Thyroid gland (tissue), 4 donors: ENCODE measurements at places on chromosomes 2 and 18. TPM values are rescaled to one million over a fixed set of nuclear protein-coding genes. Genes with fewer than 3 reads are reported as not detected.

DNA sequence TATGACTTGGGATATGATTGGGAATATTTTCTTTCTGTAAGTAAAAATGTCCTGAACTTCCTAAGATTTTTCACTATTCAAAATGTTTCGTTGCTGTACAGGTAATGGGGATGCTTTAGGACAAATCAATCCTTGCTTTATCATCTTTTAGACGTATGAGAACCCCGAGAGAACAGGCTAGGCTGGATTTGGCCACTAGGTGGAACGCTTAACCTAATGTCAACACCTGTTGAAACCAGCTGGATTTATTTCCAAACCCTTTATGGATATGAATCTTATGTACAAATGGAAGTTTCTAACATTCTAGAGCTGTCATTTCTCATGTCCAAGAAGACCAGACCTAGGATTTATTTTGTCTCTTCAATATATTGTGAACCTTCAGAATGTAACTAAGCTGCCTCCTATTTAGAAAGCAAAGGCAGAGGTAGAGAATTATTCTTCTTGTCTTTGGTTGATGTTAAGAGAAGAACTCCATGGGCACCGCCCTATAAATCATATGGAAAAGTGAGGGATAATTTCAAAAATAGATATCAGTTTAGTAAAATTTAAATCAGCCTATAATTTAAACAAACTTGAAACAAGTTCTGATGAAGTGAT is 96.7 kb downstream of the PMAIP1 start:
- DNase-seq, result peak; percentile 56
- H3K4me3 ChIP-seq, result no peak overlapping the region
- H3K27me3 ChIP-seq, result no peaks in the 10 kb centered on the region
- H3K27ac ChIP-seq, result no peak overlapping the region
- H3K4me1 ChIP-seq, result no peaks in the 10 kb centered on the region
- H3K36me3 ChIP-seq, result no peaks in the 10 kb centered on the region

DNA sequence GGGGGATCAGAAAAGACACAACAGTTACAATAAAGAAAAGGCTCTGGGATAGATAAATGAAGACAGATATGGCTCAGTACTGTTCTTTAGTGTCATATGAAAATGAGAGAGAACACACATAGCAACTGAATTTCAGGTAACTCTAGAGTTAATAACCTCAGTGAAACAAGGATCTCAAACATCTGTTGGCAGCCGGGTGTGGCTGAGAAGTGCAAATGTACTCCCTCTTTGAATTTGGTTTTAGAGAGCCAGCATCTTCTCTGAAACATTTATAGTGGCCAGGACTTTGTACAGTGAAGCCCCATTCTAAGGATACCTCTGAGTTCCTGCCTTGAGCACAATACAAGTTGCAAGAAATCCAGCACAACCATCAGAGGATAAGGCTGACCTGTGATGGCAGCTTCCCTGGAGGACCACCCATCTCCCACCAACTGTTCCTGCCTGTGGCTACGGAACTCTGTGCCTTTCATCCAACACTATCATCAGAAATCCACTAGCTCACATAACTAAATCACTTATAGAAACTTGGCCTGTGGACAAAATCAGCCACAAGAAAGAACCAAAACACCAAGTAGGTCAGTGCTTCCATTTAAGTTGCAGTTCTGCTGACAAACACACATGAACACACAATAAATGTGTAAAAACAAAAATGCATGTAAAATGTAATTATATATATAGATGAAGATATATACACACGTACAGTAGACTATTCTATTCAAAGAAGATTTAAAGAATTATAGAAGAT is 37.3 kb upstream of the PEX13 start:
- no peaks in the 10 kb centered on the region for H3K27me3 ChIP-seq
- H3K27ac ChIP-seq, result no peak overlapping the region
- no peaks in the 10 kb centered on the region for H3K36me3 ChIP-seq
- H3K4me1 ChIP-seq, result no peaks in the 10 kb centered on the region
- H3K4me3 ChIP-seq, result no peak overlapping the region

GRCh38 chr2:223846515-223846914 is 9.1 kb upstream of the AP1S3 start:
- H3K36me3 ChIP-seq, result no peaks in the 10 kb centered on the region
- no peaks in the 10 kb centered on the region for H3K27me3 ChIP-seq
- no peak for DNase-seq
- no peaks in the 10 kb centered on the region for H3K4me1 ChIP-seq
- H3K4me3 ChIP-seq, result no peak overlapping the region

- H3K4me3 ChIP-seq, result no peak overlapping the region
- H3K27ac ChIP-seq, result no peak overlapping the region
- no peak for DNase-seq
- peaks cover 11% of the 10 kb centered on the region for H3K4me1 ChIP-seq
- H3K27me3 ChIP-seq, result peaks cover 5% of the 10 kb centered on the region
Observed at GRCh38 chr2:119520696-119521432, 3.4 kb downstream of the SCTR start.

GRCh38 chr2:191631754-191632153 is 46.2 kb upstream of the NABP1 start:
- DNase-seq, result no peak
- H3K4me1 ChIP-seq, result no peaks in the 10 kb centered on the region
- no peak overlapping the region for H3K27ac ChIP-seq
- no peak overlapping the region for H3K4me3 ChIP-seq
- no peaks in the 10 kb centered on the region for H3K36me3 ChIP-seq

- no peak overlapping the region for H3K27ac ChIP-seq
- H3K4me1 ChIP-seq, result no peaks in the 10 kb centered on the region
- no peak overlapping the region for H3K4me3 ChIP-seq
- DNase-seq, result no peak
Observed at GRCh38 chr2:10658041-10658913, 31.5 kb downstream of the NOL10 start.

GRCh38 chr18:35818353-35818667 is 154.2 kb upstream of the RMP24 start:
- H3K27ac ChIP-seq, result no peak overlapping the region
- no peaks in the 10 kb centered on the region for H3K4me1 ChIP-seq
- no peak for DNase-seq
- H3K27me3 ChIP-seq, result no peaks in the 10 kb centered on the region

DNA sequence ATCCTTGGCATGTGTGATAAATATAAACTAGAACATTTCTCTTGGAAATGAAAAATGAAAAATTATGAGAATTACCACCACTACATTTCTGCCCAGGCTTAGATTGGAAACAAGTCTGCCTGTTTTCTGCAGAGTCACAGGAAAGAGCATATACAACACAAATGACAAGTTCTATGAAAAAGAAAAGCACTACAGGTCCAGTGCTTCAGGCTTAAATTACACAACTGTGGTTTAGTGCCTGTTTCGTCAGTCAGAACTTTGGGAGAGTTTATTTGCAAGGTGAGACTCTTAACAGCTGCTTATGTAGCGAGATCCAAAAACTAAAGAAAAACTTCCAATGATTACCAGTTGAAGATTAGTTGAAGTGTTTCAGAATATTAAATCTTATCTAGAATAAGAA is 68.9 kb downstream of the RTN4 start:
- H3K36me3 ChIP-seq, result no peaks in the 10 kb centered on the region
- H3K4me3 ChIP-seq, result no peak overlapping the region
- H3K27me3 ChIP-seq, result no peaks in the 10 kb centered on the region
- H3K4me1 ChIP-seq, result peaks cover 38% of the 10 kb centered on the region
- H3K27ac ChIP-seq, result peak overlapping the region; percentile 34

DNA sequence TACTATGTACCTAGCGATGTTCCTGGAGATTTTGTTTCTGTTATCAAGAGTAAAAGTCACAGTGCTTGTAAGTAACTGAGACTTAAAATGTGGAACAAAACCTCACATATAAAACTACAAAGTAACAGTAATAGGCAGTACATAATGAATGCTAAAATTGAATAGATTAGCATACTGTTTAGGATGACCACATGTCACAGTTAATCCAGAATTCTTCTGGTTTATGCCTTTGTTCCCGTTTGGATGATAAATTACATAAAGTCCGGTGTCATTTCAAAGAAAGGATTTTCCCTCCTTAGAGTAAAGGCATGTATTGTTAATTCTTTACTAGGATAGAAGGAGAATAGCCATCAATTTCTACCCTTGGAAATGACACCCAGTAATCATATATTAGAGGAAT is 56.1 kb downstream of the RBM43 start:
- no peak for DNase-seq
- peaks cover 6% of the 10 kb centered on the region for H3K4me1 ChIP-seq
- no peak overlapping the region for H3K27ac ChIP-seq
- no peaks in the 10 kb centered on the region for H3K27me3 ChIP-seq
- no peaks in the 10 kb centered on the region for H3K36me3 ChIP-seq
- H3K4me3 ChIP-seq, result no peak overlapping the region

DNA sequence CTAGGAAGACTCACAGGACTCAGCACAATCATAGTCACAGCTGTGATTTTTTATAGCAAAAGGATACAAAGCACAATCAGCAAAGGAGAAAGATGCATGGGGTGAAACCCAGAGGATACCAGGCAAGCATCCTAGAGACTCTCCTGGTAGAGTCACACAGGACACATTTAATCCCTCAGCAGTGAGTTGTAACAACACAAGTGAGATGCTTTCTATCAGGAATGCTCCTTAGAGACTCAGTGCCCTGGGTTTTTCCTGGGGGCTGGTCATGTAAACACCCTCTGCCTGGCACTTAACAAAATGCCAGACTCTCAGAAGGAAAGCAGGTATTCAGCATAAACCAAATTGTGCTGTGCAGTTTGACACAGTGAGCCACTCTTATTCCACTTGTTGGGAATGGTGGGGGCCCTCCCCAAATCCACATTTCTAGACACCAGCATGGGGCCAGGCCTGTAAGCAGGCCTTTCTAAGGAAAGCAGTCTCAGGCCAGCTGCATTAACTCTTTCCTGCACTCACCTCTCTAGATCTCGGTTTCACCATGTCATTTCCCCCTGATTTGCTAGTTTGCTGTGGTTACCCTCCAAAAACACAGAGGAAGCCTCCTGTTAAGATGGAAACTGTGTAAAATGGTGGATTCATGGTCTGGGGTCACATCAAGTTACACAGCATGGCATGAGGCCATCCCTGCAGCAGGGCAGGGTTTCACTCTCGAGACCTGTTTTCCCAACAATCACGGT is 16.9 kb upstream of the RNU4ATAC start:
- H3K27ac ChIP-seq, result no peak overlapping the region
- H3K4me1 ChIP-seq, result no peaks in the 10 kb centered on the region
- H3K4me3 ChIP-seq, result no peak overlapping the region

- H3K27me3 ChIP-seq, result no peaks in the 10 kb centered on the region
- peak; percentile 18 for DNase-seq
- no peak overlapping the region for H3K4me3 ChIP-seq
- no peaks in the 10 kb centered on the region for H3K4me1 ChIP-seq
- no peaks in the 10 kb centered on the region for H3K36me3 ChIP-seq
Observed at GRCh38 chr2:28233164-28233676, 159.4 kb upstream of the FOSL2 start.

DNA sequence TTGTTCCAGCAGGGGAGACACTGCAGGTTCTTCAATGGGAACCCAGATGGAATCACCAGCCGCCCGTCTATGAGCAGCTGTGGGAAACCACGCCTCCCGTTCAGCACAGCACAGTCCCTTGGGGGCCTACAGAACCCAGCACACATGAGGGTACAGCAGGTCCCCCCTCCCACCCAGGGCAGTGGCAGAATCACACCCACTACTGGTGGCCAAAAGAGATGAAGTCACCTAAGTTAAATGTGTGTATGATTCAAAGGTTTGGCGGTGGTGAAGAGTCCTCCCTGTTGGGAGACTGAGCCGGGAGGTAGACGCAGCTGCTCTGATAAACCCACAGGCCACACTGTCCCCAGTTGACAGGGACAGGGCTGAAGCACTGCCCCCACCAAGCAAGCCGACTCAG is 44.3 kb downstream of the L3MBTL4 start:
- no peaks in the 10 kb centered on the region for H3K27me3 ChIP-seq
- peaks cover 29% of the 10 kb centered on the region for H3K4me1 ChIP-seq
- H3K27ac ChIP-seq, result no peak overlapping the region
- no peaks in the 10 kb centered on the region for H3K36me3 ChIP-seq

DNA sequence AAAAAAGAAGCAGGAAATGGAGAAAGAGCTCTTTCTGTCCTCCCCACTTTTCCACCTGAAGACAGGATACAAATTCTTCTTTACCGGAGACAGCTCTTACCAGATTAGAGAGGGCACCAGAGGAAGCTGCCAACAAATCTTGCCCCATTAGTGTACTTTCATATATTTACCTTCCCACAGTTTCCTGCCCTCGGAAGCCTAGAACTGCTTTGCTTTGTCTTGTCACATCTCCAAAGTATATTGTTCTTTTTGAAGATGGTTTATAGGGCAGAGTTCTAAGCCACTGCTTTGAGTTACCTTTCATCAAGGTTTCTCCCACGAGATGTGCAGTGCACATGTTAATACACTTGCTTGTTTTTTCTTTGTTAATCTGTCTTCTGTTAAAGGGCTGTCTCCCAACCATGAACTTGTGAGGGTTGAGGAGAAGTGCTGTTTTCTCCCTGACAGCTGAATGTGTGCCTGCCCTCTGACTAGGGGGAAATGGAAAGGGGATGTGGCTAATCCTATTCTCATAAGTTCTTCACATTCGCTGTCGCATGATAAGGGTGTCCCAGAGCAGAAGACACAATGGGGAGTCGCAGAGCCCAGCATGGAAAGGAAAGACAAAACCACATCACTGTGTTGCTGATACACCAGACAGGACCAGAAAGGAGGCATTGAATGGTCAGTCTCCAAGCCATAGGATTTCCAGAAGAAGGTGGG is 24.2 kb downstream of the CENPA start:
- H3K4me3 ChIP-seq, result no peak overlapping the region
- no peaks in the 10 kb centered on the region for H3K27me3 ChIP-seq
- H3K4me1 ChIP-seq, result no peaks in the 10 kb centered on the region
- DNase-seq, result no peak

DNA sequence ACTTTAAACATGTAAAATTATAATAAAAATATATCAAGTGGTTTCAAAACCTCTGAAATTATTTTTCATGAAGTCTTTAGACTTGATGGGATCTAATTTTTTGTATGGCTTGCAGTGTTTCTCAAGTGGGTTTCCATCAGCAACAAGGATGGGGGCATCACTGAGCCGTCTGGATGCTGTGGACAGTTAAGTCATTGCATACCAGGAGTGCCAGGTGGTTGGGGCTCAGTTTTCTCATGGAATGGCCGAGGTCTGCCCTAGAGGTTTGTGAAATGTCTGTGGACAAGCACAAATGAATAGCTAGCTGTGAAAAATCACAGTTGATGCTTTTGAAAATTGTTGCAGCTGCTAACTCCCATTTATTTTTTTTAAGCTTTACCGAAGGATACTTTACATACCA is 1.7 kb downstream of the PRELID3A start:
- H3K4me1 ChIP-seq, result peaks cover 19% of the 10 kb centered on the region
- H3K36me3 ChIP-seq, result no peaks in the 10 kb centered on the region
- H3K27ac ChIP-seq, result no peak overlapping the region

Gene DOCK10
- 4.6 TPM for total RNA-seq

Gene PCBP1
- 165 TPM for total RNA-seq

Gene DUSP19
- total RNA-seq, result 5.9 TPM

Gene MTHFD2
- 14.8 TPM for total RNA-seq

Gene LMAN1
- 177 TPM for total RNA-seq

Gene ANKRD30B
- 0.40 TPM for total RNA-seq

Gene MARCHF4
- total RNA-seq, result not detected

Gene EFHD1
- total RNA-seq, result 17.5 TPM

Gene AGPS
- 23.8 TPM for total RNA-seq
